A673 (cell line): ENCODE measurements at places on chromosomes 11 and 22. TPM values are rescaled to one million over a fixed set of nuclear protein-coding genes. Genes with fewer than 3 reads are reported as not detected.

Gene TBX1
- 3.6 and 4.7 TPM in 2 replicates for total RNA-seq

Gene ZC3H12C
- total RNA-seq, result 18.7 and 21.7 TPM in 2 replicates

DNA sequence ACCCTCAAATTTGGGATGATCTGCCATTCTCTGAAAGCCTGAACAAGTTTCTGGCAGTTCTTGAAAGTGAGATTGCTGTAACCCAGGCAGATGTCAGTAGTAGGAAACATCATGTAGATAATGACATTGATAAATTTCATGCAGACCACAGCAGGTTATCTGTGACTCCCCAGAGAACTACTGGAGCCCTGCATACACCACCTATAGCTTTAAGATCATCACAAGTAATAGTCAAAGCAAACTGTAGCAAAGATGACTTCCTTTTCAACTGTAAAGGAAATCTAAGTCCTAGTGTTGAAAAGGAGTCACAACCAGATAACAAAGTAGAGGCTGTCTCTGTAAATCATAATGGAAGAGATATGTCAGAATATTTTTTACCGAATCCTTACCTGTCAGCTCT is 31.0 kb downstream of the DDIAS start:
- H3K4me1 ChIP-seq, result no peaks in the 10 kb centered on the region
- peaks cover 29% of the 10 kb centered on the region for H3K36me3 ChIP-seq

DNA sequence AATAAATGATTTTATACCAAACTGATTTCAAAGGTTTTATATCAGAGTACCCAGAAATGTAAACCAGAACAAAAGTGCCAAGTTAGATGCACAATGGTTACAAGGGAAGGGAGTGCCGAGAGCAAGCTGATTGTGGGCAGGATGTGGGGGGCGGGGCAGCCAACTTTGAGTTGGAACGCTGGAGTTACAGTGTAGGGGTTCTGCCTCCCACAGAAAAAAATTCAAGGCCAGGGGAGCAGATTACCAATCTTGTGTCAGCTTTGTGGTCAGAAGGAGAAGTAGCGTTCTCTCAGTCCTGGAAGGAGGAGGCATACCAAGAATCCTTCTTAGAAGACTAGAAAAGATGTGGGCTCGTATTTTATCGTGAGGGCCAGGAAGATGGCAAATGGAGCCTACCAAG is 15.9 kb upstream of the POU2AF2 start:
- no peak for DNase-seq
- H3K36me3 ChIP-seq, result no peaks in the 10 kb centered on the region
- H3K27ac ChIP-seq, result no peak overlapping the region
- no peak overlapping the region for H3K4me3 ChIP-seq

DNA sequence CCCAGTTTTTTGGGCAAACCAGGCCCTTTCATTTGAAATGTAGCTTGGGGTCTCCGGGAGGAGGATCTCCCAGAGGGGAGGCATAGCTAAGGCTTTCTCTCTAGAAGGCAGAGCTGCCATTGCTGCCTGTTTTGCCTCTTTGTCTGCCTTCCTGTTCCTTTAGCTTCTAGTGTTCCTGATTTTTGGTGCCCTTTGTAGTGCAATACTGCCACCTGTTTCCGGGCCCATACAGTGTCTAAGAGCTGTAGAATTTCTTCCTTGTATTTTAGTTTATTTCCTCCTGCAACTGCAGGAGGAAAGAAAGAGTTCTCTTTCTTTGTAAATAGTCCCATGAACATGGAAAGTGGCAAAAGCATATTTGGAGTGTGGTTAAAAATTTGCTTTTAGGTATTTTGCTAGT is 19.3 kb upstream of the GLYATL1 start:
- H3K36me3 ChIP-seq, result no peaks in the 10 kb centered on the region
- no peaks in the 10 kb centered on the region for H3K27me3 ChIP-seq
- DNase-seq, result no peak
- no peak overlapping the region for H3K4me3 ChIP-seq
- H3K27ac ChIP-seq, result no peak overlapping the region

DNA sequence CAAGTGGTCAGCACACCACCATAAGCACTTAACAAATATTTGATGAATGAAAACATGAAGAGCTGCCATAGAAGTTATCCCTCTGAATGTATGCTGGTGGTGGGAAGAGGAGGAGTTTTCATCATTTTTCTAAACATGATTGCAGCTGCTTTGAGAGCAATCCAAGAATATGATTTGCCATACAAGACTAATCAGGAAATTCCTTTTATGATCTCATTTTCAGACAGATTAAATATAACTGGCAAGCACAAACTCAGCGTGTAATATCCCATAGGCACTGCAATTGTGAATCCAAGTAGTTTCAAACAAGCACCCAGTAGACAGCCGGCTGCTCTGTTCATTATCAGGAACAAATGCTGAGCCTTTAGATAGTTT is 505.7 kb upstream of the LUZP2 start:
- no peak overlapping the region for H3K4me3 ChIP-seq
- no peaks in the 10 kb centered on the region for H3K36me3 ChIP-seq
- no peak overlapping the region for H3K27ac ChIP-seq

Gene APOBEC3B
- 6.4 and 9.0 TPM in 2 replicates for total RNA-seq

DNA sequence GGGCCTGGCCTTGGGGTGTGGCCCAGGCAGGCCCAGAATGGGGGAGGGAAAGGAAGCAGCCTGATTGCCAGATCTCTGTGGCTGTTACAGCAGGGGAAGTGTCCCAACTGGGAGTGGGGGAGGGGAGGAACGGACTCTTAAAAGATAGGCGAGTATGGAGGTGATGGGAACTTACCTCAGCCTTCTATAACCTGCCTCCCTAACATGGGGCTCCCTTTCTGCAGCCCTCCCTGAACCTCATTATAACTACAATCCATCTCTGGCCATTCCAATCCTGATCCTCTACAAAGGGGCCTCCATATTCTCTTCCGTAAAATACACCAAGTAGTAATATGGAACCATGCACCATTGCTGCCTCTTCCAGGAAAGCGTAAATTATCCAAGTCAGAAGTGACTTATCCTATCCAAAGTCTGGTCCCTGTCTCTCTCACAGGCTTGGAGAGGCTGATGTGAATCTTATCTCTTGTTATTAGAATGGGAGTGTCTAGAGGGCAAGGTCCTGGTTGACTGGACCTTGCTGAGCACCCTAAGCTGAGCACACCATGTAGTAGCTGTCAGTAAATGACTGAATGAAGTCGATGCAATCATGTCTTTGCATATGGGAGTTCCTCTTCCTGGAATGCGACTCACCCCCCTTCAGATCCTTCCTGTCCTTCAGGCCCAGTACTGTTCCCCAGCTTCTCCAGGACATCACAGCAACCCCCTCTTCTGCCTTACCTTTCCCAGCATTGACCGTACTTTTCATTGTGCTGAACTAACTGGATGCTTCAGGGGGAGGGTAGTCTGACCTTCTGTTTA is 5.9 kb downstream of the RHOG start:
- H3K27me3 ChIP-seq, result no peaks in the 10 kb centered on the region
- H3K36me3 ChIP-seq, result no peaks in the 10 kb centered on the region
- H3K4me1 ChIP-seq, result no peaks in the 10 kb centered on the region

- H3K27me3 ChIP-seq, result no peaks in the 10 kb centered on the region
- no peaks in the 10 kb centered on the region for H3K36me3 ChIP-seq
- no peak overlapping the region for H3K27ac ChIP-seq
- no peaks in the 10 kb centered on the region for H3K4me1 ChIP-seq
- H3K4me3 ChIP-seq, result no peak overlapping the region
- no peak for DNase-seq
Measured at GRCh38 chr11:2877474-2877873, 8.1 kb downstream of the CDKN1C start.

Gene ART1
- total RNA-seq, result not detected in 2 replicates

GRCh38 chr11:210122-210802 is 2.8 kb downstream of the RIC8A start:
- H3K27me3 ChIP-seq, result no peaks in the 10 kb centered on the region
- DNase-seq, result peak; percentile 18
- peaks cover 55% of the 10 kb centered on the region for H3K36me3 ChIP-seq
- H3K27ac ChIP-seq, result no peak overlapping the region
- peaks cover 13% of the 10 kb centered on the region for H3K4me1 ChIP-seq
- peak overlapping the region; percentile 69 for H3K4me3 ChIP-seq

DNA sequence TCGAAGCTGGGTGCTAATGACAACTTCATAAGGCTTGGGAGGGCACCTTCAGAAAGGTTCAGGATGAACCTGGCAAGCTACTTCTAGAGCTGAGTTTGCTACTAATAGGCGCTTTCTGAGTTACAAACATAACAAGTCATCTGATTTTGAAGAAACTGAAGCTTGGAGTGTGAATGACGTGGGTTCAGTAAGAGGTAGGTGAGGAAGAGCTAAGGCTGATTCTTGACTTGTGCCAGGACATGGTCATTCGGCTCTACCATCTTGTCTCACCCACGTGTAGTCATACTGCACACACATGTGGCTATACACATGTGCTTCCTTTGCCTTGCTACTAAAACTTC is 56.4 kb downstream of the SWAP70 start:
- no peak overlapping the region for H3K4me3 ChIP-seq
- no peak for DNase-seq
- no peaks in the 10 kb centered on the region for H3K27me3 ChIP-seq
- peak overlapping the region; percentile 18 for H3K27ac ChIP-seq
- H3K4me1 ChIP-seq, result peaks cover 27% of the 10 kb centered on the region

GRCh38 chr22:33666279-33666960 is 253.9 kb downstream of the LARGE1 start:
- DNase-seq, result no peak
- no peak overlapping the region for H3K4me3 ChIP-seq
- no peaks in the 10 kb centered on the region for H3K36me3 ChIP-seq
- H3K27ac ChIP-seq, result no peak overlapping the region
- H3K27me3 ChIP-seq, result no peaks in the 10 kb centered on the region

DNA sequence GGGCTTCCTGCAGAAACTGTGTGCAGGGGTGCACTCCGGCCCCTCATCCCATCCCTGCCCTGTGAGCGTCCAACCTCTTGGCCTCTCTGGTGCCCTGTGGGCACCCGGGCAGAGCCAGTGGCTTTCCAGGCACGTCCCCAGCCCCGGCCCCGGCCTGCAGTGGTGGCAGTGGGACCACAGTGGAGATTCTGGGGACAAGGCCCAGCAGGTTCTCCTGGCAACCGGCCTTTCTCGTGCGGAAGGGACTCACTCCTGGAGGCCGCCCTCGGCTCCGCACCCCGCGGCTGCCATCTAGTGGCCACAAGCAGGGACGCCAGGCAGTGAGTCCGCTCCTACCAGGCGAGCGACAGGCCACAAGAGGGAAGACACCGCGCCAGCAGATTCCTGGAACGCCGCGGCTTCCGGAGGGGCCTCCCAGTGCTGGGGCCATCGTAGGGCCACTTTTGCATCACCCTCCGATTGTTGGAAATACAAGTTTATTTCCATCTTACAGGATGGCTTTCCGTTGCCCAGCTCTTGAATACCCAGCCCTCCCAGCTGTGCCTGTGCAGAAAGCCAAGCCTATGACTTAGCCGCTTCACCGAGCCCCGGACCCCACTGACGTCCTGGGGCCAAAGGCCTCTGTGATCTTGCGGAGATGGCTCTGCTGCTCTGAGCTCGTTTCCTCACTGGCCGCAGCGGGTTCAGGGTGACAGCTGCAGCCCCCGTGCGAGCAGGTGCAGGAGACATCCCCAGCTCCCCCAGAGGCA is 357.3 kb downstream of the CTTN start:
- H3K27me3 ChIP-seq, result peaks cover 14% of the 10 kb centered on the region
- no peaks in the 10 kb centered on the region for H3K36me3 ChIP-seq
- peak; percentile 85 for DNase-seq
- H3K27ac ChIP-seq, result no peak overlapping the region

Gene NCAM1
- total RNA-seq, result 12.0 and 14.3 TPM in 2 replicates

DNA sequence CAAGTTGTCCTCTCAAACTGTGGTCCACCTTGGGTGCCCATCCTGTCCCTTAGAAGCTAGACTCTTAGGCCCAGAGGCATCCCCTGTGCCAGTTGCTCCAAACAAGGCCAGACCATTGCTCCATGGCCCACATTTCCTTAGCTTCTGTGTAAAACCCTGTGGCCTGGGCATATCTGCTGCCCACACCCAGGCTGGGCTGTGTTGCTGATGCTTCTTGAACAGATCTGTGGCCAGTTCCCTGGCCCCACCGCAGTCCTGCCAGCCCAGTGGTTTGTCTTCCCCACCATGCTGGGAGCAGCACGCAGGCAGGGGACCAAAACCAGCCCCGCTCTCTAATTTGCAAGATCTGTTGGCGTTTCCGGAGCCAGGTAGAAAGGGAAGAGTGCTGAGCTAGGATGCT is 72.2 kb downstream of the CSNK2A3 start:
- no peak for DNase-seq
- no peaks in the 10 kb centered on the region for H3K36me3 ChIP-seq
- H3K4me1 ChIP-seq, result peaks cover 24% of the 10 kb centered on the region
- H3K27ac ChIP-seq, result peak overlapping the region; percentile 89

- no peak overlapping the region for H3K4me3 ChIP-seq
- peaks cover 39% of the 10 kb centered on the region for H3K36me3 ChIP-seq
- H3K4me1 ChIP-seq, result peaks cover 5% of the 10 kb centered on the region
- no peak overlapping the region for H3K27ac ChIP-seq
Measured at GRCh38 chr11:65300621-65301275, 13.9 kb upstream of the CDC42EP2 start.

Gene RHOG
- 27.6 and 33.9 TPM in 2 replicates for total RNA-seq

- H3K4me1 ChIP-seq, result peaks cover 15% of the 10 kb centered on the region
- no peaks in the 10 kb centered on the region for H3K36me3 ChIP-seq
- DNase-seq, result no peak
- no peaks in the 10 kb centered on the region for H3K27me3 ChIP-seq
Measured at GRCh38 chr11:10285148-10285802, 8.7 kb downstream of the SBF2 start.
